Fibroblast of skin of scalp (primary cell): ENCODE measurements at places on chromosomes 2 and 18.

GRCh38 chr2:117126656-117127055 is 687.8 kb upstream of the DDX18 start:
- no peak for DNase-seq

DNA sequence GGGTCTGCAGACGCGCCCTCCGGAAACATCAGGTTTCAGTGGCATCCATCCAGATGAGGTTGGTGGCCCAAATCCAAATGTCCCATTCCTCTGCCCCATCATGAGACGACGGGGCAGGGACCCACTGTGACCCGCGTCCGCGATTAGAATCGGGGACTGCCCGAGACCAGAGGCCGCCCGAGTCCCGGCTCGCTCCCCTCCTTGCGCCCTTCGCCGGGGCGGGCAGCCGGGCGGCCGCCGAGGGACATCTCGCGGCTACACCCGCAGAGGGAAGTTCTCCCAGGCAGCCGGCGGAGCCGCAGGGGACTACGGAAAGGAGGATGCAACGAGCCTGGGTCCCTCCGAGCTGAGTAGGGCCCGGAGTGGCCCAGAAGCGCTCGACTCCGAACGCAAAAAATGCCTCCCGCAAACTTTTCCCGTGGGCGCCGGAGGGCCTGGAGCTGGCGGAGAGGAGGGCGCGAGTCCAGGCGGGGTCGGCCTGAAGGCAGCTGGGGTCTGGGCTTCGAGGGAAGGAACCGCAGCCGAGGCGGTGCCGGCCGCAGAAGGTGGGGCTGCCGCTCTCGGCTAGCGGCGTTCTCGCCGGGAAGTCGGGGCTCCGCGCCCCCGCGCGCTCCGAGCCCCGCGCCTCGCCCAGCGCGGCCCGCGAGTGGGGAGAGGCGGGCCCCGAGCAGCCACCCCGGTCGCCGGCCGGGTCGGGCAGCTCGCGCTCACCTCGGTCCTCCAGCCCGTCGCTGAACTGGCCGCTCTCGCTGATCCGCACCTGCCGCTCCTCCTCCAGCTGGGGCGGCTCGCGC is 580 bp downstream of the TMEM163 start:
- DNase-seq = no peak

- no peak for DNase-seq
Observed at GRCh38 chr2:133836691-133837345, 268.6 kb upstream of the NCKAP5 start.

DNA sequence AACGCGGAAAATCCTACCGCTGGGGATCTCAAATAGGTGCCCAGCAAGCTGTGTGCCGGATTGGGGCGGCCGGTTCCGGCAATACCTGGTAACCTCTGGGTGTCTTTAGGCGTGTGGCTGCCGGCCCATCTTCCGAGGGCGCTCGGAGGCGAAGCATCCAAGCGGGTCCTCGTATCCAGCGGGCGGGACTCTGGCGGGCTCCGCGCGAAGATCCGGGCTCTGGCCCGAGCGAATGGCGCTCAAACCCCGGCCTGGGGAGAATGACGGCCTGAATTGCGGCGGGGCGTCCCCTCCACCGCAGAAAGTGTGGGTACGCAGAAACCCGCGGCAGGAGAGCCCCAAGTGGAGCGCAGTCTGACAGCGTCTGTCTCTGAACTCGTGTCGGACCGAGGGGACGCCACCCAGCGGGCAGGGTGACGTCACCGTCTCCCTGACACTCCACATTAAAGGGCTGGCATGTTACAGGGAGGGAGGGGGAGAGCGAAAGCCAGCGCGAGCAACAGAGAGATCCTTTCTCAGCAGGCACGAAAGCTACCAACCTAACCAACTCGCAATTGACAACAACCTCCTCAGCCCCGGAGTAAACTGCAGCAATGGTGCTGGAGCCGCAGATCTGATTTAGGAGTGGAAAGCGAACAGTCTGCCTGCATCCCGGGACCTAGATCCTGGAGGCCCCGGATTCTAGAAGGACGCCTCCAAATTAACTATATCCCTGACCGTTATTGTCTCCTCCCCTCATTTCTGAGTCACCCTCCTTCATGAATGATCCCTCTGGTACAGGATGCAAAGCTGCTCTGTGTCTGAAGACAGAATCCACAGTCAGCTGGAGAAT is at the start of gene SKOR2:
Gene SKOR2 (minus strand): TSS at position 372 of the 832 bp plus-strand sequence. CDS start 2,477 bp downstream, outside the sequence.
- peak; percentile 14 for DNase-seq

DNA sequence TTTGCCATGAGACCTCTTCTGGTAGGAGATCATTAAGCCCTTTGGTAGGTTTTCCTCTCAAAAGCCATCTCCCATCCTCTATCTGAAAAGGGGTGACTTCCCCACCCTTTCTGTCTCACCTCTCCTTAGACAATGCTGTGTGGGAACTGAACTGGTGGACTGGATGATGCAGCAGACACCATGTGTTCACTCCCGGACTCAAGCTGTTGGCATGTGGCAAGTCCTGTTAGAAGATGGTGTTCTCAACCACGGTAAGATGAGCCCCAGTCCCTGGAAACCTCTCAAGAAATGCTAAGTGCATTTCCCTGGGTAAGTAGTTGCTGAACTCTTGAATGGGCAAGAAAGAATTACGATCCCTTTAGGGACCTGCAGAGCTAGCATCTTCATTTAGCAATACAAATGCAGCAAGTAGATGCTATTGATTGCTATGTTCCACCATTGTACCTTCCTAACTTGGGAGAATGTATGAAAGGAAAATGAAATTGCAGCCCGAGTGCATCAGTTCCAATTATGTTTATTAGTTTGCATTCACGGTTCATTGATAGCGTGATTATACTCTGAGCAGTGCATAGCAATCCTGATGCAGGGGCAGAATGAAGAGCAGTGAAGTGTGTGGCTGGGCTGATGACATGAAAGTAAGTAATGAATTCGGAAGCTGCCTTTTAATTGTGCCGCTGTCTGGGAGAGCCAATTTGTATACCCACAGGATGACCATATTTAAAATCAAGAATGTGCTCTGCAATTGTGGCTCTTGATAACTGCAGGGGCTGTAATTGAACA is 110.0 kb upstream of the MAP3K20 start:
- DNase-seq = no peak

GRCh38 chr2:16314691-16315457 is 350.8 kb downstream of the CYRIA start:
- DNase-seq = no peak

- peak; percentile 7 for DNase-seq
Observed at GRCh38 chr2:233094614-233095013, 34.5 kb downstream of the INPP5D start.
